ENCODE measurements at places on chromosomes 5 and 9. TPM values are rescaled to one million over a fixed set of nuclear protein-coding genes. Genes with fewer than 3 reads are reported as not detected.
A peak's percentile ranks its signal among the peaks of the same experiment; 100 is the strongest.

- H3K36me3 ChIP-seq, result peaks cover 66% of the 10 kb centered on the region
- no peak for DNase-seq
- no peaks in the 10 kb centered on the region for H3K27me3 ChIP-seq
- no peaks in the 10 kb centered on the region for H3K4me1 ChIP-seq
These were observed 57.9 kb downstream of the CDK5RAP2 start for GRCh38 chr9:120522032-120522431.

GRCh38 chr5:38420246-38420645 lies 136.2 kb downstream of the LIFR start:
- no peaks in the 10 kb centered on the region for H3K36me3 ChIP-seq
- H3K4me3 ChIP-seq, result no peak overlapping the region
- 0 out of 2 replicates have a peak, but pooled peaks cover 3% of the 10 kb centered on the region for H3K4me1 ChIP-seq

GRCh38 chr5:134019636-134020035 lies 14.9 kb upstream of the VDAC1 start:
- no peak overlapping the region for H3K4me3 ChIP-seq
- no peak for DNase-seq
- no peaks in the 10 kb centered on the region for H3K4me1 ChIP-seq
- H3K27ac ChIP-seq, result no peak overlapping the region
- H3K27me3 ChIP-seq, result no peaks in the 10 kb centered on the region
- no peaks in the 10 kb centered on the region for H3K36me3 ChIP-seq

DNA sequence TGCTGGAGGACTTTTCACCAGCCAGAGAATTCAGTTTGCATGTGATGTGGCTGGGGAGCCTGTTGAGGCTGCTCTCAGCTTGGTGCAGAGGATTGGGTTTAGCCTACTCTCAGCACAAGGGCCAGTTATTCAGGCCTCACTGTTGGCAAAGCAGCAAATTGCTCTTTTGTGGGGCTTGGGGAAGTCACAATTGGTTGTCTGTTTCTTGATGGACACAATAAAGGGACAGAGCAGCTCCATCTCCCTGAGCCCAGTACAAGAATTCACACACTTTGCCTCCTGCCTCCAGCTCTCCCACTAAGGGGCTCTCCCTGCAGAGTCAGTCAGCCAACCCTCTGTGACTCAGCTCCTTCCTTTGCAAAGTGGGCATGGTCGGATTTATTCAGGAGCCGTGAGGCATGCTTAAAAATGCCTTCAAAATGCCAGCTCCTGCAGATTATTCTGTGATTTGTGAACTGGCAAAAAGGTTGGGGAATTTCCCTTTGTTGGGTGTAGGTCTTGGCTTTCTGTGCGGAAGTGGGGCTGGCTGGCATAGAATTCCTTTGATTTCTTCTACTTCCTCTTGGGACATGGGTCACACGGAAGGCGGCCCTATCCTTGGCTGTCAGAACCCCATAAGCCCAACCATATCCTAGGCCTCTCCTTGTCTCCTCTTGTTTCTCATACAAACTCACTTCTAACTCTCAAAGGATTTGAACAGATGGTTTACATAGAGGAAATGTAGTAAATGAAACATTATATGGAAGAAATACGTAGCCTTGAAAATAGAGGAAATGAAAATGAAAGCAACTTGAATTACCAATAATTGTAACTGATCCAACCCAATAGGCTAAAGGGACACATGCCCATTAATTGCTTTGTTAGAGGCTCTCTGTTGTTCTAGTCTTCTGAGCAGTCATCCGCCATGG lies 118.7 kb upstream of the CD180 start:
- H3K4me1 ChIP-seq, result no peaks in the 10 kb centered on the region
- H3K4me3 ChIP-seq, result no peak overlapping the region
- H3K27ac ChIP-seq, result peak overlapping the region; percentile 50

DNA sequence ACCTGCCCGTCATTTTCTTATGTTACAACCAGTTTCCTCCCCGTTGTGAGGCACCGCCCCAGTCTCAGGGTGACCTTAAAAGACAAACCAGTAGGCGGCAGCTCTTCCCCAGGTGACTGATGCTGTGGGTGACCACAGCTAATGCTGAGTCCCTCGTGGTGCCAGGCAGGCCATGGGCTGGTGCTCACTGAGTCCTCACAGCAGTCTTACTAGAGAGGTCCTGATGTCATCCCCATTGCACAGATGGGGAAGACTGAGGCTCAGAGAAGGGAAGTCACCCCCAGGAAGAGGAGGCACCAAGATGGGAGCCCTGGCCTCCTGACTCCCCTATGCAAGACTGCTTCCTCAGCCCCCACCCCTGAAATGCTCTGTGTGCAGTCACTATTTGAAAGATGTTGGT lies 978 bp downstream of the CFAP157 start:
- DNase-seq, result no peak

The RLN2 gene
- polyA plus RNA-seq, result 0.50 TPM

The TMEM252 gene
- polyA plus RNA-seq, result not detected

GRCh38 chr9:114048533-114049415 lies 29.3 kb downstream of the AMBP start:
- no peak overlapping the region for H3K4me3 ChIP-seq
- H3K36me3 ChIP-seq, result peaks cover 22% of the 10 kb centered on the region
- no peaks in the 10 kb centered on the region for H3K27me3 ChIP-seq
- DNase-seq, result no peak
- H3K27ac ChIP-seq, result no peak overlapping the region

The ALDH1A1 gene
- 0.03 TPM for polyA plus RNA-seq

All from SK-N-SH (cell line).